ENCODE measurements at places on chromosomes 1 and 21.
A peak's percentile ranks its signal among the peaks of the same experiment; 100 is the strongest.

GRCh38 chr1:174367892-174368291 is 79.9 kb upstream of the GPR52 start:
- no peak for DNase-seq

GRCh38 chr1:236862615-236863211 is 67.6 kb downstream of the MTR start:
- no peak for DNase-seq

DNA sequence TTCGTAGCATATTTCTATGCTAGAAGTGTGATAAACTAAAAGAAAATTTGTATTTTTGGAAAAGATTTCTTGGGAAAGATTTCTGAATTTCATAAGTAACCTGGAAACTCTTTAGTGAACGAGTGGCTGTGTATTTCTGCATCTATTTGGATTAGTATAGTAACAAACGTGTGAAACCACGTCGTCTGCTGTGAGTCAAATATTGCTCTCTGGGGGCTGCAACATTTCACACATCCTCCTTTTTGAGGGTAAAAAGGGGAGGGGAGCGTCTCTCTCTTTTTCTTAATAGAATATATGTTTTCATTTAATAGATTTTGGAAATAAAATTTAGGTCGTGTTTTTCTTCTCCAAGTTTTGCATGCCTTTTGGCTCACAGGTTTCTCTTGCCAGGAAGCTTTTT is 44.8 kb downstream of the LHX9 start:
- DNase-seq, result no peak

DNA sequence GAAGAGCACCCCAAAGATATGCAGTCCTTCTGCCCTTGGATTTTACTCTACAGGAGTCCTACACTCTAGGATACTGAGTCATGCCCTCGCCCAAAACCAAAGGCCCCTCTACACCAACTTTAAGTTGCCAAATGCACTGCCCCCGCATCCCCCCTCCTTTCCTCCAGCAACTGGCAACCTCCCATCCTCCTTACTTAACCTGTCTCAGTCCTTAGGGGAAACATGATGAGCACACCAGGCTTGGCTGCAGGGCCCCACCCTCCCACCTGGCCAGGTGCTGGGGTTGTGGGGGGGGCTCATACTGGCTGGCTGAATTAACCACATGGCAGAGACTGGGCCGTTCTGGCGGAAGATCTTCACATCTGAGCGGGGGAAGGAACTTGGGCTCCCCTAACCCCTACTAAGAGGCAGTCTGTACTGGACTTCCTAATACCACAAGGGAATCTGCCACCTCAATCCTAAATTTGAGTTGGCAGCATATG is 1.2 kb downstream of the HDGF start:
- no peak for DNase-seq

DNA sequence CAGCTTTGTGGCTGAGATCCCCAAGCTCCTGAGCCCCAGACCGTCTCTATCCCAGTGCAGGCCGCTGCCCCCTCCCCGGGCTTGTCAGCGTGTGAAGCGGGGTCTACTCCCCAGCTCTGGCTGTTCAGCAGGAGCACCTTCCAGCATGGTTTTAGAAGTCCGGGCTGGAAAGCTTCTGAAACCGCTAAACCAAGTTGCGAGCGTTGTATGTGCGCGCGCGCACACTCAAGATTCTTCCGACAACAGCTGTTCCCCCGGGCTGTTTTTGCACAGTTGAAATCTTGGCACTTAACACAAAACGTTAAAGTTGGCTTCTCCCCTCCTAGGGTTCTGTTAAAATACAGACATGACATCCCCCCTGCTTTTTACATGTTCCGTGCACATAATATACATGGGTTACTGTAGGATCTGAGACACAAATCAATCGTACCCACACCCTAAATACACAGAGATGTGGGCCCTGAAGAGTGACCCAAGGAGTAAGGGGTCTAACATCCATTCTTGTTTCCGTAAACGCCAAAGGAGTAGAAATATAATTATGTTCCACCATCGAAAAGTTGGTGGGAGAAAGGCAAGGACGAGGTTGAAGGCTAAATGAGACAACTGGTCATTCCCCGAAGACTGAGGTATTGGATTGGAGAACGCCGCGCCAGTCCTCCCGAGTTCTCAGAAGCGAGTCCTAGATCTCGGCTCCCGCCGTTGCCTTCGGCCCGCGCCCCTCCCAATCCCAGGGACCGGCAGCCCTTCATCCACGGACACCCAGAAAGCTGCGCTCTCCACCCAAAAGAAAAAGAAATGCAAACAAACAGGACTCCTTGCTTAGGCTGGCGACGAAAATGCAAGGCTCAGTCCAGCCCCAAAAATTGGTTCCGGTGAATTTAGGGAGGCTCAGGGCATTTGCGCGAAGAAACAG is 1.3 kb downstream of the TBX15 start:
- no peak for DNase-seq

GRCh38 chr1:113876176-113876575 is 4.7 kb upstream of the PTPN22 start:
- no peak for DNase-seq

- no peak for DNase-seq
These were observed 14.3 kb downstream of the NPL start for GRCh38 chr1:182803846-182804245.

- DNase-seq, result no peak
These were observed 51.3 kb downstream of the PCNX2 start for GRCh38 chr1:233244183-233244582.

DNA sequence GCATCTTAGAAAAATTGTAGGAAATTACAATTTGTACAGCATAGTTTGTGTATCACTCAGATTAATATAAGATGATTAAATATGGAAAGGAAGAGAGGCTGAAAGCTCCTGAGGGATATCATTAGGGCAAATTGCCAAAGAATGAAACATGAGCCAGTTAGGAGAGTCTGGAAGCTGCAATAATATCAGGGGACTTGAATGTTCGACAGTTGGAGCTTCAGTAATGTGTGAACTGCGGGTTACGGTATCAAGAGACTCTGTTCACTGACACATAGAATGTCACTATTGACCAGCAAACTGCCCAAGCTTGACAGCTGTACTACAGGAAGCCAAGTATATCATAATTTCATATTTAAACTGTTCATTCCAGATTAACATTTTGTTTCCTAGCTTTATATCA is 157.2 kb downstream of the DENND1B start:
- DNase-seq, result no peak

DNA sequence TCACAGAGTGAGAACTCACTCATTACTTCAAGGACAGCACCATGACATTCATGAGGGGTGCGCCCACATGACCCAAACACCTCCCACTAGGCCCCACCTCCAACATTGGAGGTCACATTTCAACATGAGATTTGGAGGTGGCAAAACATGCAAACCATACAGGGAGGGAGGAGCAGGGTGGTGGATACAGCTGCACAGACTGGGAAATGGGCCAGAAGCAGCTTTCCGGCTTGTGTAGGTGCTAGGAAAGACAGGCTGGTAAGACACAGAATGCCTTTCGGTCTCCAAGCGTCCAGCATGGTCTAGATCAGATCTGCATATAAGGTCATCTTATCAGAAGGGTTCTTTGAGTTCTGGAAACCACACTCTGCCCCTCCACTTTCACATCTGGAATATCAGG is 35.1 kb upstream of the TINAGL1 start:
- DNase-seq, result no peak

- DNase-seq, result no peak
These were observed 8.4 kb downstream of the ETNK2 start for GRCh38 chr1:204143276-204144041.

GRCh38 chr1:223674119-223674890 is 8.8 kb upstream of the CAPN8 start:
- no peak for DNase-seq

DNA sequence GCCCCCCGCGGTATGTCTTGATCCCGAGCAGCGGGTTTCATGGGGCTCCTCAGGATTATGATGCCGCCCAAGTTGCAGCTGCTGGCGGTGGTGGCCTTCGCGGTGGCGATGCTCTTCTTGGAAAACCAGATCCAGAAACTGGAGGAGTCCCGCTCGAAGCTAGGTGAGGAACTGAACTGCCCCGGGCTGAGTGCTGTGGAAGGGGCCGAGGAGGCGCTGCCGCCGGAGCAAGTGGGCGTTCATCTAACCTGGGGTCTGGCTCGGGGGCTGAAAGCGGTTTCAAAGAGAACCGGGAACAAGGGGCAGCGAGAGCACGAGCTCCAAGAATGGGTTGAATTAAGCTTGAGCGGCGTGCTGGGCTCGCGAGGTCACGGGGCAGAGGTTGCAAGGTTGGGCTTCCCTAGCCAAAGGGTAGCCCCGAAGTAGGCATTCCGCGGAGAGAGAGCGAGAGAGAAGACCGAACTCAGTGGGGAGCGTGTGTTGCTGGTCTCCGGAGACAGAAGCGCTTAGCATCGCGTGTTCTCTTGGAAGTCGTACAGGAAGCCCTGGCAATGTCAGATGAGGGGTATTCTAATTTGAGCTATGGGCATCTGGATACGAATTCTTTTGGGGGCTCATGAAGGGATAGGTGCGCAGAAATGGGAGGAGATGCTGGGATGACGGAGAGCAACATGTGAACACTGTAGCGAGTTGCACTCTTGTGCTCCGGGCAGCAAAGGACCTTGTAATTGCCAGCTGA is 732 bp downstream of the HS2ST1 start:
- peak; percentile 60 for DNase-seq

DNA sequence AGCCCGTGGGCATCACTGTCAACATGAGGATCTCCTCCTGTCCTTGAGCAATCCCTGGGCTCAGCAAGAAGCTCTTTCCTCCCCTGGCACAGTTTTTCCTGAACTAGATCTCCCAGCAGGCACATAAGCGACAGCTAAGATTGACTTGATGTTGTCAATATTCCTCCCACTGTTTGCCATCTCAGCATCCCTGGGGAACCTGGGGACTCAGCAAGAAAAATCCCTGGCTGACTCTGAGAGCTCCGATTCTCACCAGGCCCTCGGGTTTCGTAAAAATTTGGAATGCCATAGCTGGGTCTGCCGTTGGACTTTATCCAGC is 687.2 kb downstream of the MATN1 start:
- no peak for DNase-seq

- no peak for DNase-seq
These were observed 10.3 kb downstream of the SLC37A1 start for GRCh38 chr21:42523941-42524340.

DNA sequence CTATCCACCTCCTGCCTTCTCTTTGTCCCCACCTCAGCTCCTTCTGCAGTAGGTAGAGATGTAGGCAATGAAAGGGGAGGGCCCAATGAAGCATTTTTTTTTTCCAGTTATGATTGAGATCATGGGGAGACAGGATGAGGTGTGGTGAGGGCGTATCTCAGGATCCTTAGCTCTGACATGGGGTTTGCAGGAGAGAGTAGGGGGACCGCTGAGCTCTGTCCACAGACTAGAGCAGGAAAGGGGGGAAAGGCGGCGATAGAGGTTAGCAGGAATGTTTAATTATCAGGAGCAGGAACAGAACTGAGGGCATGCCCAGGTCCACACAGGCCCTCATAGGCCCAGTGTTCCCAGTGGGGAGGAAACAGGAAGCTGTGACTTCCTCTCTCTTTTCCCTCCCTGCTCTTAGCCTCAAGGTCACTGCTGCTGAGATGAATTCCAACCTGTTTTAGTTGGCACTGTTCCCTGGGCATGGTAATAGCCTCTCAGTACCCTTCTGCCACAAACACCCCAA is 901 bp upstream of the RXFP4 start:
- no peak for DNase-seq

DNA sequence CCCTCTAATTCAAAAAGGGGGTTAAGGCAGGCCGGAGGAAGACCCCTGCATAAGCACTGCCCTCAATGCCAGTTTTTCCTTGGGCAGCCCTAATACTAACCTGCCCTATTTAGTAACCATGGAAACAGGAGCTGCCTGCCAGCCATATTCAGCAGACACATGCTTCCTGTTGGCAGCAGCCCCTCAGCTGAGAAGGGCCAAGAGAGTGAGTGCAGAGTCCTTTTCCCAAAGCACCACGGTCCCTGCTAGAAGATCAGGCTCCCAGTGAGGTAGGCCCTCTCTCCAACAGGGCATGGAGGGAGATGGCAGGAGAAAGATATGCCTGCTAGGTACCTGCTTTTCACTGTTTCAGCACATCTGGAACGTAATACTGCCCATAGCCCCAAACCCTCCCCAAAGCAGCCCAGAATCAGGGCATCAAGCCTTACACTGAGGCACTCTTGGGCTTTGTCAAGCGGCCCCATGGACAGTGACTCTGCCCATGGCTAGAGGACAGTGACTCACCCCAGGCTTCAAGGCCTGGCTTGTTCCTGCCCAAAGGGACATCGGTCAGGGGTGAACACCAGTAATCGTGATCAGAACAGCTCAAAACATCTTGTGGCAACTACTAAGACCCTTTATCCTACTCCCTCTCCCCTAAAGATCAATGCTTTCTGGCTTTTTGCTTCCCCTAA is 64.5 kb downstream of the BCAR3 start:
- DNase-seq, result no peak

DNA sequence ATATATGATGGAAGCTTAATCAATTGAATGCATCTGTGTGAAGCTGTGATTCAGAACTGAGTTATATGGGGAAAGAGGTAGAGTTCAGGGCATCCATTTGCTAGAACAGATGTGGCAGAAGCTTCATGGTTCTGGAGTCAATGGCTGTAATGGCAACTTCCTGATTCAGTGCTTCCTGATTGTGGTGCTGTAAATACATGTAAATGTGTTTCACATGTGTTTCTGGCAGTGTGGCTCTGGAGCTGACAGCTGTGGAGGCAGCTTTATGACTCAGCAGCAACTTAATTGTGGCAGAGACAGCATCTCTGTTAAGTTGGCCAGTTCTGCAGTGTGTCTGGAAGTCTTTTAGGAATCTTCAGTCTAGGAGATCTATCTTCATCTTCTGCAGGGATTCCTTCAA is 226.6 kb upstream of the ZRANB2 start:
- no peak for DNase-seq

- peak; percentile 22 for DNase-seq
These were observed 182.1 kb upstream of the DMRTA2 start for GRCh38 chr1:50605186-50605875.

GRCh38 chr21:43364851-43365424 is 62.0 kb downstream of the SIK1 start:
- no peak for DNase-seq

DNA sequence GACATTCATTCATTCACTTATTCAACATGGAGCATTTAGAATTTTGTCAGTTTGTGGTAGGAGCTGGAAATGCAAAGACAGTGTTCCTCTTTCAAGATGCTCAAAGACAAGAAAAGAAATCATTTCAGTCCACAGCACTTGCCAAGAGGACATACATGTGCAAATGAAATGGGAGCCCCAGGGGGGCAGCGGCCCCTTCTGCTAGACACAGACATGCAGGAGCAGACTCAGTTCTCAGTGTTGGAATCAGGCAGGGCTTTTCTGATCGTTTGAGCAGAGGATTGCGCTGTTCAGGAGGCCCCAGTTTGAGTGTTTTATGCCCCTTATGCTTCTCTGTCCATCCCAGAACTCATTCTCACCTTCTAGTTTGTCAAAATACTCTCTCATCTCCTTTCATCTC is 35.6 kb upstream of the VASH2 start:
- DNase-seq, result peak; percentile 65

DNA sequence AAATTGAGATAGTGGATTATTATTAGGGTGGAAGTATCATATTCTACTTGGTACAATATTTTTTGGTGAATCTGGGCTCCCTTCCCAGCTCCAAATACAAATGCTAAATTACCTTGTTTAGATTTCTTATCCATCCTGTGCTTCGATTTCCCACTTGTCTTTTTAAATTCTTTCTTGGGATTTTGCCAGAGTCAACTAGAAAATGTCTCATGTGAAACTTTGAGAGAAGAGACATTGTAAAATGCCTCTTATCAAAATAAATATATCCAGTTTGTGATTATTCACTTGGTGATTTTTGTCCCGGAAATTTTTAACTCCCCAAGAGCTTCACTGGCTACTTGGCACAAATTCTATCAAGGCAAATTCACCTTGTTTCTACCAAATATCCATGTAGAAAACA is 202.0 kb downstream of the FMN2 start:
- no peak for DNase-seq

GRCh38 chr1:26358411-26359384 is 4.8 kb upstream of the CRYBG2 start:
- DNase-seq, result no peak
